ENCODE measurements at places on chromosomes 7 and 10.

DNA sequence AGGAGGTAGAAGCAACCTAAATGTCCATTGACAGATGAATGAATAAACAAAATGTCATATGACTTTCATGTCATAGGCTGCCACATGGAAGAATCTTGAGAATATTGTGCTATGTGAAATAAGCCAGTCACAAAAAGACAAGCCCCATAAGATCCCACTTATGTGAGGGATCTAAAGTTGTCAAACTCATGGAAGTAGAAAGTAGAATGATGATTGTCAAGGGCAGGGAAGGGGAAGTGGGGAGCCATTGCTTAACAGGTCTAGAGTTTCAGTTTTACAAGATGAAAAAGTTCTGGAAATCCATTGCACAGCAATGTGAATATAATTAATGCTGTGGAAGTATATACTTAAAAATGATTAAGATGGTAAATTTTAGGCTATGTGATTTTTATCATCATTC is 229.3 kb upstream of the KMT2E start:
- DNase-seq = no peak

DNA sequence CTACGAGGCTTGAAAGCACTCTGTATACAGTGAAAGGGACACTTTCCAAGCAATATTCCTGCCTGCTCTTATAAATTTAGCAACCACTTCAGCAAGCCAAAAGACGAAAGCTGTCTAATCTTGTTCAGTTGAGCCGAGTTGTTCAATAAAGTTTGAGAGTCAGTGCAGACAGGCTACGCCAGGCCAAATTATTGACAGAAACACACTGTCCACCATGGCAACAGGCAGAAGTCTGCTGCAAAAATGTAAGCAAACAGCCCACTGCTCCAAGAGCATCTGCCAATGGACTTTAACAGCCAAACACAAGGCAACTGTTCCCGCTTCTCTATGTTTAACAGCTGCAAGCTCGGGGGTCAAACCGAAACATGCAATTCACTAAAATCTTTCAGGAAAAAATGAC is 85.7 kb downstream of the GLI3 start:
- DNase-seq = no peak

- no peak for DNase-seq
These were observed 54.0 kb downstream of the MALSU1 start for GRCh38 chr7:23353172-23353571.

- DNase-seq = no peak
These were observed 158.4 kb upstream of the NEBL start for GRCh38 chr10:21055339-21056135.

GRCh38 chr10:66805612-66806011 is 120.2 kb upstream of the LRRTM3 start:
- DNase-seq = no peak

GRCh38 chr7:150620617-150621371 is 11.4 kb downstream of the GIMAP6 start:
- DNase-seq = no peak
